ENCODE measurements at places on chromosomes 5 and 9. TPM values are rescaled to one million over a fixed set of nuclear protein-coding genes. Genes with fewer than 3 reads are reported as not detected.

Gene GEMIN5
- polyA plus RNA-seq, result 8.8 TPM

Gene NELFB
- 74.3 TPM for polyA plus RNA-seq

Gene DNAH5
- under 0.01 TPM for polyA plus RNA-seq

Gene PIP5KL1
- polyA plus RNA-seq, result 0.12 TPM

Gene ISL1
- 0.07 TPM for polyA plus RNA-seq

Gene FOXD4L3
- polyA plus RNA-seq, result not detected
